ENCODE measurements at places on chromosomes 6 and 20. TPM values are rescaled to one million over a fixed set of nuclear protein-coding genes. Genes with fewer than 3 reads are reported as not detected.

The SIM1 gene
- total RNA-seq: not detected

The TRERF1 gene
- total RNA-seq: 30.6 TPM

The SLC24A3 gene
- not detected for total RNA-seq

The DDX39B gene
- 401 TPM for total RNA-seq

The ROS1 gene
- 0.10 TPM for total RNA-seq

The GRM1 gene
- not detected for total RNA-seq

The NKX2-4 gene
- total RNA-seq: not detected

The JARID2 gene
- total RNA-seq: 6.0 TPM

The L3MBTL3 gene
- 4.2 TPM for total RNA-seq

The LRRC1 gene
- total RNA-seq: 13.8 TPM

Data from Panc1 (cell line).